ENCODE measurements at places on chromosomes 2 and 18.

DNA sequence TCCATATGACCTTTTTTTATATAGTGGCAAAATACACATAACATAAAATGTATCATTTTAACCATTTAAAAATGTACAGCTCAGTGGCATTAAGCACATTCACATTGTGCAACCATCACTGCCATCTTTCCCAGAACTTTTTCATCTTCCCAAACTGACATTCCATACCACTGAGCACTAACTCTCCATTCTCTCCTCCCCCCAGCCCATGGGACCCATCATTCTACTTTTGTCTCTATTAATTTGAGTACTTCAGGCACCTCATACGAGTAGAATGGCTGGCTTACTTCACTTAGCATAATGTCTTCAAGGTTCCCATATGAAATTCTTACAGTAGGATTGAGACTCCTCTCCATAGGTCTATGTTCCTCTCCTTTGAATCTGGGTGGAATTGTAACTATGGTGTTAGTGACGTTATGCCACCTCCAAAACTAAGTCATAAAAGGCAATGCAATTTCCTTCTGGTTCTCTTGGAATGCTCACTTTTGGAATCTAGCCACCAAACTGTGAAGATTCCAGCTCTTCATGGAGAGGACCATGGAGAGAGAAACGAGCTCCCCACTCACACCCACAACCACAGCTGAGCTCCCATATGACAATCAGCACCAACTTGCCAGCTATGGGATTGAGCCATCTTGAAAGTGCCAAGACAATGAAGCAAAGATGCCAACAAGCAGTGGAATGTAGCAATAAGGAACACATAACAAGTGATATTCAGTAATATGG is 9.8 kb upstream of the DNAJC27 start:
- no peak for DNase-seq

DNA sequence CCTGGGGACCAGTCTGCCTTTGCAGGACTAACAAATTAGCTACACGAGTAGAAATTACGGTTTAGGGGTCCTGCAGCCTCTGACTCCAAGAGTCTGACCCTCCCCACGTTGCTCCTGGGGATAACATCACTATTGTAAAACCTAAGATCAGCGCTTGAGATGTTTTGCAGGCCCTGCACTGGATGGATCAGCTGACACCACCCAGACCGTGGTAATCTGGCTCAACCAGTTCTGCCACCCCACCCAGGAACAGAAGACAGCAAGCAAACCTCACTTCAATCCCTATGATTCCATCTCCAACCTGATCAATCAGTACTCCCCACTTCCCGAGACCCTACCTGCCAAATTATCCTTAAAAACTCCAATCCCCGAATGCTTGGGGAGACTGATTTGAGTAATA is 31.7 kb downstream of the NGEF start:
- DNase-seq, result no peak

DNA sequence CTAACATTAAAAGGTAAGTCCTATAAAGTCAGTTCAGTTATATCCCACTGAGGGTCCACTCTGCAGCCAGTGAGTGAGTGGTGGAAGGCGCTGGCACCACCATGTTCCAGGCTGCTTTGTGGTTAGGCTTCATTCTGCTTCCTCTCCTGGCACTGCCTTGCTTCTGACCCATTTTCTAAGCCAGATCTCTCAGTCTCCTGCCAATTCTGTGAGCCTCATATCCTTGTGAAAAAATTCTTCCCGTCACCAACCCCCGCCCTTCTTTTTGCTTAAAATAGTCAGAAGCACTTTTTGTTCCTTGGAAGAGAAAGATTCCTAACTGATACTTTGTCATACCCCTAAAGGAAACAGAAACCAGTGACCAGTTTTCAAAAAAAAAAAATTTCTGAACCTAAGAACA is 139.8 kb upstream of the NCK2 start:
- no peak for DNase-seq

GRCh38 chr18:57131101-57131500 is 15.8 kb upstream of the BOD1L2 start:
- DNase-seq, result no peak

- DNase-seq, result no peak
Observed at GRCh38 chr2:110205660-110206455, 1.0 kb upstream of the NPHP1 start.

DNA sequence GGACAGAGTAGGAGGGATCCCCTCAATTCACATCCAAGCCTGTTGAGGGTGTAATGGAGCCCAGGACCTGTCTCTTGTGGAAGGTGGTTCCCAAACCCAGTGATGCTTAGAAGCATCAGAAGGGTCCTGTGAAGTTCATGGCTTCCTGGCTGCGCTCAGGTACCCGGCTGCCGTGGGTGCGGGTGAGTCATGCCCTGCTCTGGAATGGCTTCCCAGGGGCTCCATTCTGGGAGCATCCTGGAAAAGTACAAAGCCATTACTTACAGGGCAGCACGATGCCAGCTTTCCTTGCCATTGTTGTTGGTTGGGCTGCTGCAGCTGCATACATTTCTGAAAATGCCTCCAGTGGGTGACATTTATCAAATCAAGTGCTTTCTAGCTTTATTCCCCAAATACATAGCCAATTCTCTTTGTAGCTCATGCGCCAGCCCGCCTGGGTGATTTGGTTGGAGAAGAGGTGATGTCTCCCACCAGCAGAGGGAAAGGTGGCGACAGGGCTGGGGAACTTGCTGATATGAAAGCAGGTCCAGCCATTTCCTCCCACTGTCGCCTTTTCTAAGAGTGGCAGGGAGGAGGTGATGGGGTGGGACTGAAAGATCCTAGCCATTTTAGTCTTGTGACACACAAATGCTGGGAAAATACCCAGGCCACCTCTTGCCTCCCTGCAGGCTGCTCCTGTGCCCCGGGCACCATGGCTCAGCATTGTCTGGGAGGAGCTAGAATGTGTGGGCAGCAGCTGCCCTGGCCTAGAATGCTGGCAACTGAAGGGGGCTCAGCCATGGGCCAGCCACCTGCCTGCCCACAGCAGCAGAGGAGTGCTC is 65.9 kb upstream of the HPCAL1 start:
- DNase-seq, result no peak

GRCh38 chr18:8659609-8660242 is 45.6 kb upstream of the MTCL1 start:
- no peak for DNase-seq

DNA sequence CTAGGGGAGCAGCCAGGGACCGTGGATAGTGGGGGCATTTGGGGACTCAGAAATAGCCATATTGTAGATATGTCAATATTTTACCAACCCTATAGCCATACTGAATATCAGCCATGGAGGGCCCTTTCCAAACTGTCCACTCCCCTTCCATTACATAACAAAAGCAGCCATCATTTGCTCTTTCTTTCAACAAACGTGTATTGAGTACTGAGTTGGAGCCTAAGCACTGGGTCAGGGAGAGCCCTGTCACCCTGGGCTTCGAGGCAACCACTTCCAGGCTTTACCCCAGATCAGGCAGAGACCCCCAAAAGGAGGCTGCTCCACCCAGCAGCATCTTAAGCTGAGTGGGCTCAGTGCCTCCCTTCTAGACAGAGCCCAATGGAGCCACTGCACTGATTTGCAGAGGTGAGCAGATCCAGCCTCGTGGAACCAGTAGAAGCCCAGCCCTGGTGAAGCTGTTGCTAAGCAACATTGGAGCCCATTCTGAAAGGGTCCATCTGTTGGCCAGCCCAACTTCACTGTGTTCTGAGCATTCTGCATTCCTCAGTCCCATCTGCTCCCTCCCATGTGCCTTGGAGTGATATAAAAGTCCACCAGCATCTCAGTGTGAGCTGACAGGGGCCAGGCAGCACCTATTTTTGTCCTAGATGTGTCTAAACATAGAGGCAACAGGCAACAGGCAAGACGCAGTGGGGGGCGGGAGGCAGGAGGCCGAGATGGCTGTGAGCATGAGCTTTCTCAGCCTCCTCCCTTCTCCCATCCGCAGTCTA is 112.1 kb downstream of the PLB1 start:
- DNase-seq, result no peak

- no peak for DNase-seq
Observed at GRCh38 chr2:221064058-221064854, 507.8 kb downstream of the EPHA4 start.

DNA sequence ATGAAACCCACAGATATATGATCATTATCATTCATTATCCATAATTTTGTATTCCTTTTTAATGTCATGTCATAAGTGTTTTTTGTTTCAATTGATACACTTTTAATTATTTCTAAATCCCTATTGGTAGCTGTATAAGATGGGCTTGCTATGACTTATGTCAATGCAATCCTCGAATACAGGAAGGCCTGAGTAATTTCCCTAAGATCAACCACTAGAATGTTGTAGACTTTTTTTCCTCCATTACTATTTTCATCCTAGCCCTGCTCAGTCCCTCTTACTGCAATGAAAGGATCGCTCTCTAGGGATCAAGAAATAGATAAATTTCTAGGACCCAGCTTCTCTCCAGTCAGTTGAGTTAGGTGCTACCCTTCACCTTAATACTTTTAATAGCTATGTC is 186.3 kb downstream of the KCNE4 start:
- no peak for DNase-seq

- DNase-seq, result no peak
Observed at GRCh38 chr2:186518291-186518690, 32.2 kb downstream of the ZC3H15 start.

GRCh38 chr2:241372361-241372992 is 16.4 kb downstream of the FARP2 start:
- DNase-seq, result no peak

- no peak for DNase-seq
Observed at GRCh38 chr18:64747803-64748202, 598.9 kb upstream of the LINC00305 start.

GRCh38 chr2:21040468-21041377 is 3.1 kb downstream of the APOB start:
- DNase-seq, result no peak

Data from forelimb muscle (tissue), 1 donor.